ENCODE measurements at places on chromosomes 5 and 9.

DNA sequence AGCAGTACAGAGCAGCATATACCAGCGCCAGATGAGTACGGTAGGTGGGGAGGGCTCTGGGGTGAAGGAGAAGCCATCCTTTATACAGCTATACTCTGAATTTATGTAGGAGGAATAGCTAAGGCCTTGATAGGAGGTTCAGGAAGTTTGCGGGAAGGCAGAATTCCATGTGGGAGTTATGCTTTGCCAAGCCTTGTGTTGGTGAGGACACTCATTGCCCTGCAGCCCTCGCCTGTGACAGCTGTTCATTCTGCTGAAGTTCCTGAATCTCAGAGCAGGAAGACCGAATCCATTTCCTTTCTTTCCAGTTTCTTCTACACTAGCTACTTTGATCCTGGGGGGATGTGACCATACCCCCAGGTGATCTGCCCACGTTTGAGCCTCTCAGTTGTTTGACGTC is 7.7 kb downstream of the MFAP3 start:
- no peak for DNase-seq

- DNase-seq, result no peak
Observed at GRCh38 chr5:102531506-102531905, 32.7 kb upstream of the SLCO6A1 start.

DNA sequence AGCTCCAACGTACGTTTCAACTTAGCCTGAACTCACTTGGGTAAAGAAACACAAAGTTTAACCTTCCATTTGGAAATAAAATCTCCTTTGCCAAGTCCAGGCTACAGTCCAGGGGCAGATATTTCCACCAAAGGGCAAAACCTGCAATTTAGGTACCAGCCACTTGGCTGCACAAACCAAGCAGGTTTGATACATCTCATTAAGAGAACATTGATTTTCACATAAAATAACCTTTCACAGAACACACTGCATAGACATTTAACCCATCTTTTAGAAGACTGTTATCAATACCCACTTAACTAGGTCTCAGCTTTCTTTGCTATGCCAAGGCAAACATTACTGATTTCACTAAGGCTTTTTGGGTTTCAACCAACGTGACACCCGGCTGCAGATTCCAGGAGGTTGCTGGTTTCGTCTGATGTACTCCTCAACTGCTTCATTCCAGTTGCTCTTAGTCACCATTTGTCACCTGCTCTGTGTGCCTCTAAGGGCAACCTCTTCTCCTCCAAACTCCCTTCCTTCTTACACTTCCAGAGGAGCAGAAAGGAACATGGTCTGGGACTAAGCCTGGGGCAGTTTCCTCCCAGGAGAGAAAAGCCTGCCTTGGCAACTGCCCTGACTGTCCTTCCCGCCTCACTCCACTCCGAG is 67.1 kb downstream of the EPB41L4B start:
- DNase-seq, result no peak

DNA sequence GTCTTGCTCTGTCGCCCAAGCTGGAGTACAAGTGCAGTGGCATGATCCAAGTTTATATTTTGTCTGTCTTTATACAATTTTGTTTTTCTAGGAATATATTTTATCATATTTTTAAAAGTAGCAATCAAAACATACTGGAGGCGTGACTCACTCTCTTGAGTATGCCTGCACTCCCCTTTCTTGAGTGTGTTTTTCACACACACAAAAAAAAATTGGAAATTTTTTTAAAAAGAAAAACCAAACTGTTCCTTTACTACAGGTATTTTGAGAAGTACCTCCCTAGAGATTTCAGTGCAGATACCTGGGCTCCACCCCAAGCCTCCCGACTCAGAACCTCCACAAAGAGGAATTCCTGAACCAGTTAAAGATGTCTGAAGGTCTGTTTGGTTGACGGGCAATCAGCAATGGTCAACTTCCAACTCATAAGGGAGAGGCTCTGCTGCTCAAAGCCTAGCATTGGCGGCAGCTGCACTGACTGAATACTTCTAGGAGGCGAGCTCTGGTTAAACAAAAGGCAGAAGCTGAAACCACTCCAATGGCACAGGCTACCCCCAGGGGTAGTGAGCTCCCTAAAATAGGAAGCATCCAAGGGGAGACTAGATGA is 27.4 kb downstream of the PDE6A start:
- DNase-seq, result no peak

GRCh38 chr5:151954255-151954654 is 29.6 kb upstream of the GLRA1 start:
- no peak for DNase-seq

- no peak for DNase-seq
Observed at GRCh38 chr5:177334155-177334551, 17.3 kb downstream of the LMAN2 start.

GRCh38 chr9:92414566-92414965 is 9.7 kb downstream of the OMD start:
- DNase-seq, result no peak

- DNase-seq, result no peak
Observed at GRCh38 chr5:146940295-146940694, 61.7 kb upstream of the PPP2R2B start.

Data from naive thymus-derived CD8-positive, alpha-beta T cell (primary cell).